ENCODE measurements at places on chromosomes 3 and 15.

DNA sequence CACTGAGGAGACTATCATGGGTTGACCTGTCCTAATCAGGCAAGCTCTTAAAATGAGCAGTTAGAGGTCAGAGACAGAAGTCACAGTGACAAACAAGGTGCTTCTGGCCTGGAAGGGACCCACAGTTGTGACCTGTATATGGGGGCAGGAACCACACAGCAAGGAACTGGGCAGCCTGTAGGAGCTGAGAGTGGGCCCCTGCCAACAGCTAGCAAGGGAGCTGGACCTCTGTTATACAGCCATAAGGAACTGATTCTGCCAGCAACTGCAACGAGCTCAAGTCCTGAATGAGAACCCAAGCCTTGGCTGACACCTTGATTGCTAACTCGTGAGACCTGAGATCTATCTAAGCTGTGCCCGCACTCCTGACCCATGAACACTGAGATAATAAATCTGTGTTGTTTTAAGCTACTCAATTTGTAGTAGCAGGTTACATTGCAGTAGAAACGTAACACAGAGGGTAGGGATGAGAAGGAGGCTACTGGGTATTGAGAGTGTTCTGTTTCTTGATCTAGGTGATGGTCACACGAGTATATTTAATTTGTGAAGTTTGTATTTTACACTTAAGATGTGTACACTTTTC lies 44.5 kb upstream of the MAGI1 start:
- no peak for DNase-seq

DNA sequence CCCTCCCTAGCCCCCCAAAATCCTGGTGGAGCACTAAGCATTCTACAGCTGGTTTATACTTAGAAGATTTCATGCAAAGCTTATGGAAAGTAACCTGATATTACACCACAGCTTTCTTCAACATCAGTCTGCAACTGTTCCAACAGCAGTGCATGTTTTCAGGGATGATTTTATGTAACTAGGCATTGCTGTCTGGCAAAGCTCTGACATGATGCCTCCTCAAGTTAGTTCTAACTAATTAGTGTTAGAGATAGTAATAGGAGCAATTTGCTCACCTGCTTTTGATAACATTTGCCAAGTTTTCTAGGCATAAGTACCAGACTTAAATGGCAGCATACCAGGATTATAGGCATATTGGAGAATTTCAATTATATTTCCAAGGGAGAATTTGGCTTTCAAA lies 330.3 kb upstream of the SGO1 start:
- no peak for DNase-seq

GRCh38 chr3:105571005-105571404 lies 204.3 kb downstream of the ALCAM start:
- DNase-seq = no peak

GRCh38 chr15:85167568-85167967 lies 185.9 kb downstream of the PDE8A start:
- DNase-seq = no peak

GRCh38 chr3:53109891-53110771 lies 20.1 kb downstream of the RFT1 start:
- peak; percentile 30 for DNase-seq

DNA sequence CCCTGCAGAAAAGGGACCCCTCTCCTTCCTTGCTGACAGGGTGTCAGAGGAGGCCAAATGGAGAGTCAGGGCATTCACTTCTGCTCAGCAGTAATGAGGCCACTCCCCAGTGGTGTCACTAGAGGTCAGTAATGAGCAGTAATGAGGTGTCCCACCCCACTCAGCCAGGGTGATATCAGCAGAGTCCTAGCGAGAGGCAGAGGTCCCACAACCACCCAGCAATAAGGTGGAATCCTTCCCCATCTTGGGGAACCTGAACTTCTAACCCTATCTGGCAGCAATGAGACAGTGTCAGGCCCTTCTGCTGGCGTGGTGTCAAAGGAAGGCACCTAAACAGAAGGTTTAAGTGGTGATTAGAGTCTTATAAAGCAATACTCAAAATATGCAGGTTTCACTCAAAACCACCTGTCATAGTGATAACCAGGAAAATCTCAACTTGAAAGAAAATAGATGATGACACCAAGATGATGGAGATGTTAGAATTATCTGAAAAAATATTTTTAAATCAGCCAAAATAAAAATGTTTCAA lies 12.9 kb downstream of the OCA2 start:
- peak; percentile 37 for DNase-seq

Measured in GDM1 (cell line).